ENCODE measurements at places on chromosomes 4 and X.

DNA sequence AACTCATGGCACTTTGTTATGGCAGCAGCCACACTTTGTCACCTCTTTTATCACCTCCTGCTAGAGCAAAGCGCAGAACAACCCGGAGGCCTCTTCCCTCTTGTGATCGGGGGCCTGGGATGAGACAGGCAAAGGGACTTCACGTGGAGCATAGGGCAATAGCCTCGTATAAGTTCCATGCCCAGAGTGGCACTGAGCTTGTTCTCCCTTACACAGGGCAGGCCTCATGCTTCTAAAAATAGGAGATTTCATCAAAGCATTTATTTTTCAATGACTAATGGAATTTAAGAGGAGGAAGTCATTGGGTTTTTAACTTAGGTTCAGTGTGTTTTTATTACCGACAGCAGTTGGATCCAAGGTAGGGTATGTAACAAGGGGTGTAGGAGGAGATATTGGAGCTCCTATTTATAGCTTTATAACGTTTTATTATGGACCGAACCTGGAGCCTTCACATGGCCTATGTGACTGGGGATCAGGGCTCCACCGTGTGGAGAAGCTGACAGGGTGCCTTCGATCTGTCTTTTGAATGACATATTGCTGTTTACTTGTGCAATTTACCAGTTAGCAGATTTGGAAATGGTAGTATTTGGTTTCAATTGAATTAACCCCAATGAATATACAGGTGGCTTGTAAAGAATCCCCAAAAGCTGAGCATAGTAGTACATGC is 93.8 kb downstream of the SLC2A9 start:
- DNase-seq = no peak

DNA sequence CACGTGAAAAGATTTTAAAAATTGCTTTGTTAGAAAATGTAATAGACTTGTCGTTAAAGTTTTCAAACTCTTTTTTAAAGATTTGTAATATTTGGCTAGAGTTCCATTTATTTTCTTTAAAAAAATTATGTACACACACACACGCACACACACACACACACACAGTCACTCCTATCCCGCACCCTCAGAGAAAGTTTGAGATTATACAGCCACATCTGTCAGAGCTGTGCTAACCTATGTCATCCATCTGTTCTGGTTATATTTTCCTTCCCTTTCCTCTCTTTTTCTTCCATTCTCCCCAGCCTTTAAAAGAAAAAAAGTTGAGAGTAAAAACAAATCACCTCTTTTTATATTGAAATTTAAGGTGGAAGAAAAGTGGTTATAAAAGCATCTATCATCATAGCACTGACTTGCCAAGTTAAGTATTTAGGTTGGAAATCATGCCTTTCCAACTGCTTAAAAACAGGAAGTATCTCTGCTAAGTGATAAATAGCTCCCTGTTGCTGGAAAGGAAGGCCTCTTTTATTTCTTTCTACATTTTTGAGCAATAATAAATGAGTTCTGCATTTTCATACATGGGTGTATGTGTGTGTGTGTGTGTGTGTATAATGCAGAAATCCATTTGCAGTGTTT is 163.3 kb upstream of the SPRY1 start:
- DNase-seq = no peak

- no peak for DNase-seq
Measured at GRCh38 chrX:43853225-43853828, 28.9 kb downstream of the MAOB start.

GRCh38 chr4:123304151-123304964 is 92.2 kb upstream of the SPRY1 start:
- no peak for DNase-seq

DNA sequence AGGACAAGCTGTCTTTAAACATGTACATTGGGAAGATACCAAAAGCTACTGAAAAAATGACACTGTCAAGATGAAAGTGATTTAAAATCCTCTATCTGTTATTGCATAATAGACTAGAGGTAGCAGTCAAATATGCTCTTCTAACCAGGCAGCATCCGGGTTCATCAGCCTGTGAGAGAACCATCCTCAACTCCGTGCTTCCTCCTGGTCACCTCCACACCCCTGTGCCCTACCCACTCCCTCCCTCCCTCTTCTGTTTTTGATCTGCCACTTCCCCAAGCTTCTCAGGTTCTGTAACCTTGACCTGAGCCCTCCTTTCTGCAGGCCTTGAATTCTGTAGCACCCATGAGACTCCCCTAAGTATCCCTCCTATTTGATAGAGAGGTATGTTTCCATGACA is 5.9 kb downstream of the NOX1 start:
- no peak for DNase-seq

DNA sequence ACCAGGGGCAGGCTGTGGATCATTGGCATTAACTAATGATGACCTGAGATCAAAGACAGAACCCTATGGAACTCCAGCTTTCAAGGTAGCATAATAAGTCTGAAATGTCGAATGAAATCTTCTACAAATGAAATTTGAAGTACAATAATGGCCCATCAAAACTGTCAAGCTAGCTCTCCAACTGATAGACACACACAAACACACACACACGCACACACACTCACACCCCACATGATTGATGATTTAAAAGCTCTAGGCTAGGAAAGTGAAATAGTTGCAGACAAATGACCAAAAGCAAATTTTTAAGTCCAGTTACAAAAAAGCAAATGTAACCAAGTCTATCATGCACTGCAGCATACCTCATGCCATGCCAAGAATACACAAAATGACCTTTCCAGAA is 655.7 kb downstream of the C4orf33 start:
- no peak for DNase-seq

DNA sequence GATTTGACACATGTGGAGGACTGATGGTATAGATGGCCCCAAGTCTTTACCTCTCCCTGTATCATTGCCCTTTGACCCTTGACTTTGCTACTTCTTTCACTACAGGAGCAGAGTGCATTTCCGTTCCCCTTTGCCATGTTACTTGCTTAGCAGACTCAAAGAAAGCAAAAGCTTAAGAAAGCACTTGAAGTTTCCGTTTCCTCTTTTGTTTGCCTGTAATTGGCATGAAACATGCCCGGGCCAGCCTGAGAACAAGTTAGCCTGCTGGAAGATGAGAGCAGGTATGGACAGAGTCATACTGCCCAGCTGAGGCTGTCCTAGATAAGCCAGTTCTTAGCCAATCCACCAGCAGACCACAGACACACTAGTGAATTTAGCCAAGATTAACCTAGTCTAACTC is 206.0 kb downstream of the BCOR start:
- no peak for DNase-seq

Measured in stimulated activated CD4-positive, alpha-beta T cell treated with anti-CD3 and anti-CD28 coated beads, Interleukin-4, amount 100 ng/mL, for 4 hours (primary cell).